Natural killer cell (primary cell): ENCODE measurements at places on chromosomes 2 and 18. TPM values are rescaled to one million over a fixed set of nuclear protein-coding genes. Genes with fewer than 3 reads are reported as not detected.
A peak's percentile ranks its signal among the peaks of the same experiment; 100 is the strongest.

Gene DES
- not detected for total RNA-seq

Gene RFTN2
- total RNA-seq, result not detected

Gene LYPD6B
- not detected for total RNA-seq

Gene DLGAP1
- total RNA-seq, result not detected

Gene RAB11FIP5
- 4.9 TPM for total RNA-seq

Gene POTEC
- not detected for total RNA-seq

DNA sequence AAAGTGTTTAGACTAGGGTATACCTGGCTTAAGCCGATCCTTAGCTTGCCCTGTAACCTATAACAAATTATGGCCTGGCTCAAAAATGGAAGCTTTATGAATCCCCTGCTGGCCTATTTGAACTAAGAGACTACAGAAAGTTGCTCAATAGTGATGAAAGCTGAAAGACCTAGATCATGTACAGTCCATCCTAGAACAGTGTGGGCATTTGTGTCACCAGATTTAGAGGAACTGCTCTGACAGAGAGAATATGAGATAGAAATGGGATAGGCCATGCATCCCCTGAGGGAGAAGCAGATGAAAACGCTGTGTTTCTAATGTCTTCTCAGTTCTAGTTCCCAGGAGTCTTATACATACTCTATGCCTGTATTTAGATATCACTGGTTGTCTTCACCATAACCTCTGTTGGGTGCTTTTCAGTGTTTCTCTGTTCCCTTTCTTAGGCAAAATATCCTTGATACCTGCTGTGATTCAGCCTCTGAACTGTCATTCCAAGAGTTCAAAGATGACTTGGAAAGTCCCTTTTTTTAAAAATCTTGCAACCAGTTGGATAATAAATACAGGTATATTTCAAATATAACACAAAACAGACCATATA is 246.9 kb upstream of the SLC39A10 start:
- DNase-seq, result no peak

GRCh38 chr2:38301340-38301968 is 75.6 kb downstream of the ATL2 start:
- DNase-seq, result peak; percentile 15

GRCh38 chr18:51401912-51402311 is 204.4 kb upstream of the MEX3C start:
- DNase-seq, result no peak

DNA sequence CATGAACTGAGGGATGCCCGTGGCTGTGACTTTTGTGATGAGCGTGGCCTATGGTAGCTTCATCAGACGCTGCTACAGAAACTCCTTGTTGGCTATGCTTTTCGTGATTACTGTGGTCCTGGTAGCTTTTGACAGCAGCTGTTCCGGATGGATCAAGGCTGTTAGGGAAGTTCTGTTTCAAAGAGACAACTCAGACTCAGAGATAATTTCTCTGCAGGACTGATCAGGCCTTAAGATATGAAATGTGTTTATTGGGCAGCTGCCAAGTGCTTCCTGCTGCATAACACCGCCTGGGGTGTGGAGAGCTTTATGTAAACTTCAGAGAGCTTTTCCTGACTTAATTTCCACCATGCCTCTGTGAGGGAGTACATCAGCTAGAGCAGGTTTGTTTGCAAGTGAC is 243.8 kb downstream of the TSN start:
- no peak for DNase-seq

DNA sequence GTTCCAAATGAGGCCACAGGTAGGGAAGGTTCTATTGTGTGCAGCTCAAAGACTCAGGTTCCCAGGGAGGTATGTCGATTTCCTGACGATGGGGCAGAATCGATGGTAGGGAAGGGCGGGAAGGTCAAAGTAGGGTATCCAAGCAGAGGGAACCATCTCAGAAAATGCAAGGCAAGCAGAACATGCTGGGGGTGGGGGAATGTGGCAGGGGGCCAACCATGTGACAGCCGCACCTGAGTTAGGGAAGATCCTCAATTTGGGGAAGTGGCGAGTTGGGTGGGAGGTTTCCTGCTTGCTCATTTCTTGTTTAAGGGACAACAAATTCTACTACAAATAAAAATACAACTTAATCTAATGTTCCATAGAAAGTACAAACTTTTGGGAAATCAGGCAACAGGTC is 21.7 kb upstream of the GRP start:
- DNase-seq, result no peak

DNA sequence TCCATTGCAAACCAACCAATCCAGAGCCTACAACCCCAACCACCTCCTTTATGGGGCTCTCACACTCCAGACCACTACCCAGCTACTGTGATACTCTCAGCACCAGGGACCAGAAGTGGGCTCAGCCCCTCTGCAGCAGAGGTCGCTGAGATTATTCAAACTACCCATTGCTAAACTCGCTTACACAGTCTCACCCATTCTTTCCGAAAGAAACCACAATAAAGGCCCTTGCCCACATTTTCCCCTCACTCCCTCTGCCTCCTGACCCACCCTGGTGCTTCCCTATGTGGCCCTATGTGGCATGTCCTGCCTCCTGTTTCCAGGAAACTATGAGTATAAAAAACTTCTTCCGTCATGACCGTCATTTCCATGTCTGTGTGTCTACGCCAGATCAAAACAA is 10.7 kb downstream of the TEX51 start:
- DNase-seq, result no peak

DNA sequence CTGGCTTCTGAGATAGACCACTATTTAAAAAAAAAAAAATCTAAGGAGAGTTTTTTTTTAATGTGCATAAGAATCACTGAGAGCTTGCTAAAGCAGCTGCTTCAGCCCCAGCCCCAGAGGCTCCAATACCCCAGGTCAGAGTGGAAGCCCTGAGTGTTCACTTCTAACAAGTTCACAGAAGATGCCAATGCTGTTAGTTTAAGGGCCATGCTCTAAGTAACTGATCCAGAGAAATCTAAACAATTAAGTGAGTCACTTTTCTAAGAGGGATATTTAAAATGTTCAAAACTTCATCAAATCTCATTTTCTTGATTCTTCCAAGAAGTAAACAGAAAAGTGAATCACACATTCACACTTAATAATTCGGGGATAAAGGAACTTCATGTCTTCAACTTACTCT is 126.4 kb upstream of the CD226 start:
- no peak for DNase-seq

GRCh38 chr2:66240286-66240685 is 194.6 kb upstream of the MEIS1 start:
- DNase-seq, result no peak

- DNase-seq, result no peak
Measured at GRCh38 chr18:59242906-59243305, 22.9 kb downstream of the GRP start.

DNA sequence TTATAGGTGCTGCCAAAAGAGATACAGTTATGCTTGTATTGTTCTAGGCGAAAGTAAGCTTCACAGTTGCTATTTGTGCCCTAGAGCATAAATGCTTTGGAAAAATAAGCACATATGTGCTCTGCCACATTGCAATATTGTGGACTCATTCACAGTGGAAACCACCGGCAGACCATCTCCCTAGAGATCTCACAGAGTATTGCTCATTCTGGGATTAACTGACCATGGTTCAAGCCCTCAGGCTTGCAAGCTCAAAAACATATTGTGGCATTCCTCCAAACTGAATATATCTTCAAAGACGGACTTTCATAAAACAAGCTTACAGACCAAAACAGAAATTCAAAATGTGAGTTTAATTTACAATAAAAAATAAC is 158.2 kb upstream of the CCDC150 start:
- DNase-seq, result no peak

DNA sequence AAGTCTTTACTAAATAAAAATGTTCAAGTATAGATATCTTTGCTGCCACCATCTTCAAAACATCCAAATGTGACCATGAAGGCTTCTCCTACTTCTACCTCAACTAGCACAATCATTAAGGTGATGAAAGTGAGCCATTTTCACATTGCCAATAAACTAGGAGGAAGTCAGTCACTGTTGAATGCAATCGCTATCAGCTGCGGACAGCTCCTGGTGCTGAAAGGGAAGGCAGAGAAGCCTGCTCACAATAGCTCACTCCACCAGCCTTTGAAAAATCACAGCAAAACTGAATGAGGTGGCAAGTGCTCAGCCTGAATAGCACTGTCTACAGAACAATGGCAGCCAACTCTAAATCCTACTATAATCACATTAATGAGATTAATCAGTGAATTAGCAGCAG is 2.2 kb downstream of the MYT1L start:
- DNase-seq, result no peak

DNA sequence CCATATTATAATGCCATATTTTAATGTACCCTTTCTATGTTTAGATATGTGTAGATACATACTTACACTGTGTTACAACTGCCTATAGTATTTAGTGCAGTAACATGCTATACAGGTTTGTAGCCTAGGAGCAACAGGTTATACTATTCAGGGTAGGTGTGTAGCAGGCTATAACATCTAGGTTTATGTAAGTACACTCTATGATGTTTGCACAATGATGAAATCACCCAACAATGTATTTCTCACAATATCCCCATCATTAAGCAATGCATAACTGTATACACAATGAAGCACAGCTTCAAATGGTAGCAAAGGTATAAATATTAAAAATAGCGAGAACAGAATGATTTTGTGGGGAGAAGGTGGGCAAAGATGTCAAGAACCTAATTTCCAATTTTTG is 117.8 kb downstream of the DYM start:
- DNase-seq, result no peak

DNA sequence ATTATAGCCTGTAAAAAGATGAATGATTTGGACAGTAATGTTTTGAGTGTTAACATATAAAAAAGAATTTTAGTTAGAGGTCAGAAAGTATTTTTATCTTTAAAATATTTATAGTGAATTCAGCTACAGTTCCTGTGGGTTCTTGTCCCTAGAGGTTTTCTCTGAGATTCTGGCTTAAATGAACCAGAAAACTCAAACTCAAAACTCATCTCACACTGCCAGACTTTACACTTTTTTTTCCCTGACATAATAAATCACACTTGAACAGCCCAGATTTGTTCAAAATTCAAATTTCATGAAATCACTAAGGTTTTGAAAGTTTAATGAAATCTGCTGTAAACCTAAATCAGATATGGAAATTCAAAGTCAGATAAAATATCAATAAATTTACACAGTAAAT is 92.3 kb downstream of the KCNH7 start:
- no peak for DNase-seq

- DNase-seq, result no peak
Measured at GRCh38 chr2:42168459-42169099, 574 bp upstream of the EML4 start.
